Stimulated activated CD4-positive, alpha-beta T cell treated with anti-CD3 and anti-CD28 coated beads, Interleukin-4, amount 100 ng/mL, for 4 hours (primary cell): ENCODE measurements at places on chromosomes 2 and 18.
A peak's percentile ranks its signal among the peaks of the same experiment; 100 is the strongest.

- no peak for DNase-seq
Measured at GRCh38 chr2:104668631-104669030, 185.3 kb upstream of the POU3F3 start.

GRCh38 chr18:26547646-26548414, 523 bp downstream of the KCTD1 start:
- DNase-seq = peak; percentile 52

DNA sequence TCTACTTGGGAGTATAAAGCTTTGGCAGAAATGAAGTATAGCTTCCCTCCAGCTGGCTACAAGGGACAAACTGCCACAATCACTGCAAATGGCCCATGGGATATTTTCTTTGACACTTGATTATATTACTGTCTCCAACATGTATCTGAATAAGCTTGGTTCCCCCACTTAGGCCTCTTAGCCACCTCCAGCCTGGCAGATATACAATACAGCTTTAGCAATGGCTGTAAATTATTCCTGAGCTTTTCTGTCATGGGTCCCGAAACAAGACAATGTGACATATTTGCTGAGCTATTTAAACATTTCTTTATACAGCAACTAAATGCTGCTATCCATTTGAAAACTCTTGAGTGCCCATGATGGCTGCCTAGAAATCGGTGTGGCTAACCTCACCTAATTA, 406.2 kb downstream of the SUCLG1 start:
- DNase-seq = no peak

- DNase-seq = no peak
Measured at GRCh38 chr2:27942612-27943547, 52.4 kb downstream of the BABAM2 start.

- DNase-seq = no peak
Measured at GRCh38 chr2:43041661-43042360, 184.6 kb downstream of the ZFP36L2 start.

DNA sequence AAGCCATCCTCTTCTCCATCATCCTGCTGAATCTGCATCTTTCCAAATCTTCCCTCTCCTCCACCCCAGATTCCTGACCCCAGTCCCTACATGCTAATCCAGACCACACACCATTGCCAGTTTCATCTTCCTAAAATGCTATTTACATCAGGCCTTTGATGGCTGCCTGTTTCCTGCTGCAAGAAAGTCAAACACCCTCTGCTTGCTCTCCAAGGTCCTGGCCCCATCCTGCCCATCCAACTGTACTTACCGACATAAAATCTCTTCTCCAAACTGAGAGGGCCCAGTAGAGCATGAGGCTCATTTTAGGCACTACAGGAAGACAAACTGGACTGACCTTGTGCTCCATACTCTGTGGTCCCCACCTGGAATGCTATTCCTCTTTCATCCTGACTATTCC, 19.0 kb downstream of the ALK start:
- no peak for DNase-seq

- DNase-seq = no peak
Measured at GRCh38 chr2:158097481-158097880, 4.2 kb upstream of the UPP2 start.

DNA sequence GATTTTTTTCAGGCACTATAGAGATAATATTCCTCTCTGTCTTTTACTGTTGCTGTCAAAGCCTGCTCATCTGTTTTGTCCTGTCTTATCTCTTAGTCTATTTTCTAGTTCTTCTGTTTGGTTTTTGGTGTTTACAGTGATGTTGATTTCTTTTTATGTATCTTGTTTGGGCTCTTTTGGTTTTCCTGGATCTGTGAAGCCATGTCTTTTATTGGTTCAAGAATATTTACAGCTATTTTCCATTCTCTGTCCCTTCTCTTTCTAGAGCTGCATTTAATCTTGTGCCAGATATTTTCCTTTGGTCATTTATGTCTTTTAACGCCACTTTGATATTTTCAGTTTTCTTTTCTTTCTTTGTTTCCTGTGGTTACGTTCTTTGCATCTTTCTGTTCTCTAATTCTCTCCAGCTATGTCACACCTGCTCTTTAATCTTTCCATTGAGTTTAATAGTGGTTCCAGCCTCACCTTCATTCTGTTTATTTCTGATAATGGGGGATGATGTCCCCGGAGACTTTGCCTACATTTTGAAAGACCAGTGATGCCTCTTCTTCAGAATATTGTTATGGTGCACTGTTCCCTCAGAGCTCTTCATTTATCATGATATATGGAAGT, 32.0 kb downstream of the SMCHD1 start:
- no peak for DNase-seq

- no peak for DNase-seq
Measured at GRCh38 chr2:160266037-160266551, 66.0 kb upstream of the ITGB6 start.

DNA sequence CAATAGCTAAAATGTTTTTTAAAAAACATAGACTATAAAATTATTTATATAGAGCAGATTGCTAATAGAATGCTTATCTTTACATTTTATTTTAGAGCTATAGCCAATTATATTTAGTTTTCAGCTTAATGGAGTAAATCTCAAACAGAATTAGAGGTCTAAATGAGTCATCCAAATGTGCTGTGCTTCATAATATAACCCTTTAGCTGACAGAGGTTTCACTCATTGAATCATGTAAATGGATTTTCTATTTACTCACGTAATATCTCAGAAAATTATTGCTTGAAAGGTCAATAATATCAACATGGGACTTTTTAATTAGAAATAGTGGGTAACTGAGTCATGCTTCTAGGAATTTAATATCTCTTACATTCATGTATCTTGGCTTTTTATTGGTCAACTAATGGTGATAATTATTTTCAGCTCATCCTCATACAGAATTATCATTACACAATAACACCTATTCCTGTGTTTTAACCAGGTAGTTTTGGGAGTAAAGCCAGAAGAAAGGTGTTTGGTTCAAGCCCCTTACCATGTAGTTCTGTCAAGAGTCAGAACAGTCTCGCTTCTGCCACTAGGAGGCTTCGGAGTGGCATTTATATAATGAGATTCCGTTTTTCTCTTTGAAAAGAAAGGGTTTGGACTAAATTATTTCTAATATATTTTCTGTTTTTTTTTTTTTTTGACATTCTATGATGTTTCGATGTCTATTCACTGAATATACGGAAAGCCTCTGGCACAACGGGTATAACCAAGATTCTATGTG, 217.6 kb downstream of the CDH7 start:
- DNase-seq = no peak

GRCh38 chr2:32721376-32721775, 93.5 kb downstream of the TTC27 start:
- DNase-seq = no peak

GRCh38 chr2:140199312-140199711, 1419.1 kb upstream of the NXPH2 start:
- no peak for DNase-seq

DNA sequence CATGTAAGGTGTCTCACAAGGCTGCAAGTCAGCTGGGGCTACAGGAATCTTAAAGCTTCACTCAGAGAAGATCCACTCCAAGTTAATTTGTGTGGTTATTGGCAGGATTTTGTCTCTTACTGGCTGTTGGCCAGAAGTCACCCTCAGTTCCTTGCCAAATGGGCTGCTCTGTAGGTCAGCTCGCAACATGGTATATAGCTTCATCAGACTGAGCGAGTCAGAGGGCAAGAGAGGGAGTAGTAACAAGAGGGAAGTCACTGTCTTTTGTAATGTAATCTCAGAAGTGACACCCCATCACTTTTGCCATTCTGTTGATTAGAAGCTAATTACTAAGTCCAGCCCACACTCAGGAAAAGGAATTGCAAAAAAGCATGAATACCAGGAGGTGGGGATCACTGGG, 119.5 kb downstream of the LRRTM1 start:
- no peak for DNase-seq

GRCh38 chr18:8217051-8217564, 392.1 kb upstream of the RAB12 start:
- no peak for DNase-seq

DNA sequence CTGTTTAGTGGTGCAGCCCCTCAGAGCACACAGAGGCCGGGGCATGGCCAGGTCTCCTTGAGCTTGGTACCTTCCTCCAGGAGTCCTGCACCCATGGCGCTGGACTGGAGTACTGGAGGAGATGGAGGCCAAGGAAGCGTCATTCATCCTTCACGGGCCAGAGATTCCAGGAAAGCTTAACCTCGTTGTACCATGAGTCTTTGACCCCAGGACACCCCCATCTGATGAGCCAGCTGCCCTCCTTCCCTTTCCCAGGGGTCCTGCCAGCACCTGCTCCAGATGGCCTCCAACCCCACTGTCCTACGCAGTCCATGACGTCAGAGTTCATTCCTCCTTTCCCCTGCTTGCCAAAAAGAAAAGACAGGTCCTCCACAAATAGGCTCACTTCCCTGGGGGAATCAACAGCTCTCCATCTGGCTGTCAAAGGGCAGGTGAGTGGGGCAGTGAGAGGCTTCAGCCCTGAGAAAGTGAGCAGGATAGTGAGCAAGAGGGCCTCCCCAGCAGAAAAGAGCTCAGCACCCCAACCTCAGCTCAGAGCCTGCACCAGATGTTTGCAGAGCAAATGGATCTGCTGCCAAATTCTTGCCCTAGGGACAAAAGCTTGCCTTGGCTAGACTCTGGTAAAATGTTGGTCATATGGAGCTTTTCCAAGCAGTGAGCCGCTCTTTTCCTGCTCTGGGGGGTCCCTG, 4.5 kb upstream of the NPPC start:
- no peak for DNase-seq

DNA sequence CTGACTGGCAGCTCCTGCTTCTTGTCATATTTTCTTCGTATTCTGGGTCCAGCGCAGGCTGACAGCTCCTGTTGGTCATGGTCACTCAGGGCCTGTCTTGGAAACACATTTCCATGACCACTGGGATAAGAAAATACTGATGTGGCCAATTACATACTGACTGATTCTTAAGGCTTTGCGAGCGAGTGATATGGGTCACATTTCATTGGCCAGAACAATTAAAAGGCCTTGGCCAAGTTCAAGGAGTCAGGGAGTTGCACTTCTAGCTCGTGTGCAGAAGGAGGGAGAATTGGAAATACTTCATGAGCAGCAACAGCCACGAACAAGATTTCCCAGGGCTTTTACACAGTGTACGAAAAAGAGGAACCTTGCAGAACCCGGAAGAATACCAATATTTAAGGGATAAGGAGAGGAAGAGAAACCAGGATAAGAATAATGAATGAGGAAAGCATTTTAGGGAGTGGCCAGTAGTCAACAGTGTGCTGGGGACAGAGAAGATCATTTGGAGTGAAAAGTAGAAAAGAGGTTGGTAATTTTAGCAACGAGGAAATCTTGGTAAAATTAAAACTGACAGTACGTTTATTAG, 149.5 kb downstream of the ATP9B start:
- no peak for DNase-seq

- no peak for DNase-seq
Measured at GRCh38 chr18:74368901-74369705, 53.5 kb downstream of the C18orf63 start.

DNA sequence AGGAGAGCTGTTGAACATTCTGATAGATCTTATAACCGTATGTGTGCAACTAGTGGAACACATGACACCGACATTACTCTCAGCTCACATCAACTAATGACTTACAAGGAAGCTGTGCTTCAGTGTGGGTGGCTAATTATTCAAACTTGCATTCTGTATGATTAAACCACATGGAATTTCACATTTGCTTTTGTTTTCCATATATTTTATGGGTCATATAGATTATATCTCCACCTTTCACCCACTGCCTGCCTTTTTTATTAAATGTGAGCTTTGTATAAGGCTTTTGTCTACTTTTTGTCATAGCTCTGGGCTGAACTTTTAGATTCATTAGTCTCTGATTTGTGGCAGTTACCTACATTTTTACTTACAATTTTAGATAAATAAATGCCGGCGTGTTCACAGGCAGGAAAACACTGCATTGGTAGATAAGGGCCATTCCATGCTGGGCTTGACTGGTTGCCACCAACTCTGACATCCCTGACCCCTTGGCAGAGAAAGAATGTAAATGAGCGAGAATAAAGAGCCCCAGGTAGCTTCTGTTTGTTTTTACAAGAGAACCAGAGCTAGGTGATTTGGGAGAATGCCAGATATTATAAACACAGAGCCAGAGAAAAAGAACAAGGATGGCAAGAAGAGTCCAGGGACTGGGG, 35.7 kb downstream of the LYPD6 start:
- no peak for DNase-seq

- DNase-seq = no peak
Measured at GRCh38 chr2:102238778-102239177, 52.0 kb downstream of the IL1RL2 start.

- DNase-seq = no peak
Measured at GRCh38 chr2:237514474-237515130, 27.6 kb downstream of the MLPH start.

- DNase-seq = no peak
Measured at GRCh38 chr2:144099780-144100377, 420.0 kb downstream of the ZEB2 start.

DNA sequence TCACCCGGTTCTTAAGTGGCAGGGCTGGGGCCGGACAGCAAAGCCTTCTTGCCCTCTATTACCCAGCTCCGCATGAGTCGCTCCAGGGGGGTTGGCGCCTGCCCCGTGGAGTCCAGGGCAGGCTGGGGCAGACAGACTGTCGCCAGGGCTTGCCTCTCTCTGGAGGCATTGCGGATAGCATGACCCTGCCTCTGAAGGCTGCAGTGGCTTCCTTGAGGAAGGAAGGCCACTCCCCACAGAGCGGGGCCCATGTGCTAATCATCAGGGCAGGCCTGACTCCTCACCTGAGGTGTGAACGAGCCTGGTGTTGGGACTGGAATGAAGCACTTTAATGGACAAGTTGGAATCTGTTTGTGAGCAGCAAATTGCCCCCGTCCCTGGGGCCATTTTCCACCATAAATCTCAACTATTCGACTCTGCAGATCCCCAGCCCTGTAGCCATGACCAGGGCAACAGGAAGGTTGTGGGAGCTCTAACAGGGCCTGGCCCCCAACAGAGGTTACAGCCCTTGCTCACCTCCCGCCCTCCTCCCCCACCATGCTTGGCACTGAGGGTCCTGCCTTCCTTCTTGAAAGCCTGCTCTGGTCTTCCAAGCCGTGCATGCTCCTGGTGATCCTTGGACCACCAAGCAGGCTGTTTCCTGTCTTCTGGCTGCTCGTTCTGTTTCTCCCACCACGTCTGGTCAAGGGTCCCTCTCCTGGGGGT, 144.9 kb upstream of the HAAO start:
- DNase-seq = no peak

DNA sequence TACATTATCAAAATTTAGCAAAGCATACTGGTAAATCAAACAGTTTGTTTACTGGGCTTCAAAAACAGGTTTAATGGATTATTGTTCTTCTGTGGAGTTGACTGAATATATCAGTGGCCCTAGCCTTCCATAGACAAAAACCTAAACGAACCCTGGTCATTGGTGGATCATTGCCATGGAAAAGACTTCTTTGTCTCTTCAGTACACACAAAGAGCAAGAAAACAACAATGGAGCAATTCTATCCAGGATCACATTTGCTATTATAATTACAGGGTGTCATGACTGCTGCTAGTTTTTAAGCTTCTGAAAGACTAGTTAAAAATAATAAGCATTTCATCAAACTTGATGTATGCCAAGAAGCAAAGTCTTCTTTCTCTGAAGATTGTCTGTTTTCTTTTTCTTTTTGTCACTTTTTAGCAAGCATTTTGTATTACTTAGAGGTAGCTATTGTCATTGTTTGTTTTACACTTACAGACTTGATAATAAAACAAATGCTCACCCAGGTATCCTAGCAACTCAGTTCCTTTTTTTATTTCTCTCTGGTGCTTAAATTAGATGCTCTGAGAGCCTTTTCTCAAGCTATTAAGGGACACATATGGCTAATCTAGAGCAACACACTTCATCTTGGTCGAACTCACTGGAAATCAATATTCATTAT, 1228.7 kb upstream of the DDX18 start:
- DNase-seq = no peak

- DNase-seq = no peak
Measured at GRCh38 chr2:128523457-128523856, 204.8 kb upstream of the HS6ST1 start.

GRCh38 chr2:226489775-226490541, 309.7 kb downstream of the IRS1 start:
- DNase-seq = no peak
